ENCODE measurements at places on chromosomes 16 and 17.

GRCh38 chr16:74297145-74297665 is 591 bp downstream of the PSMD7 start:
- peak; percentile 1 for DNase-seq

GRCh38 chr16:46765050-46765449 is 16.9 kb upstream of the MYLK3 start:
- DNase-seq = no peak

DNA sequence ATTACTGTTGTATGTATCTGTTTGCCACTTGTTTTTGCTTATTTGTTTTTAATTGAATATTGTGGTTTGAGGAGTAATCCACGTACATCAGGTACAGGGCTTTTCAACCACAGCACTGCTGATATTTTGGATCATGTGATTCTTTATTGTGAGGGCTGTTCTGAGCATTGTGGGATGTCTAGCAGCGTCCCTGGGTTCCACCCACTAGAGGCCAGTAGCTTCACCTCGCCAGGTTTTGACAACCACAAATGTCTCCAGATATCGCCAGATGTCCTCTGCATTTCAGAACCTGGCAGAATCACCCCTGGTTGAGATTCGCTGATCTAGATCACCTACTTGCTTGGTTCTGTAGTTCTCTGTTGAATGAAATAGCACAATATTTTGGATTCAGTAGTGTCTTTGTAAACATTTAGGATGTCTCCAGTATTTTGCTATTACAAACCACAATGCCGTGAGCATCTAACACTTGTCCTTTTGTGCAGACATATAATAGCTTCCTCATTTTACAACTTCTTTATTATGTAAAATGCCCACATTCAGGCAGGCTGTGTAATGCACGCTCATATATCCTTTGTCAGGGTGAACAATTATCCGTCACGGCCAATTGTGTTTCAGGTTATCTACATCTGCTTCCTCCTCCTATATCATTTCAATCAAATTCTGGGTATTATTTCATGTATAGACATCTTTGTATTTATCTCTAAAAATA is 380.3 kb downstream of the SNX29 start:
- no peak for DNase-seq

GRCh38 chr16:28537076-28537475 is 1.7 kb downstream of the NUPR1 start:
- DNase-seq = no peak
